ENCODE measurements at places on chromosomes 6 and 20.

DNA sequence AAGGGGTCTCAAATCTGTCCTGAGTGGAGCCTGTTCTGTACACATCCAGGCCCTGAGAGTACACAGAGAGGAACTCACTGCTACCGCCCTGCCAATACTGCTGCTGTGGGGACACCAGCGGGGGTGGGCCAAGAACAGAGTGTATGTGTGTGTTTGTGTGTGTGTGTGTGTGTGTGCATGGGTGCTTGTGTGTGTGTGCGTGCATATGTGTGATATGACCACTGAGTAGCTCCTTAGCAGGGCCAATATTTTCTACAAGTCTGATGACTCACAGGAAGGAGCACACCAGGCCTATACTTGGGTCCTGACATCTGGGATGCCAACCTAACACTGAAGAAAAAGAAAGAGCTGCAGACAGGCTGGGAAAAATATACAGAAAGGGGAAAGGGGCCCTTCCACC lies 1.4 kb downstream of the RAET1E start:
- DNase-seq = no peak

- DNase-seq = no peak
These were observed 207.0 kb downstream of the CDC5L start for GRCh38 chr6:44594481-44594880.

DNA sequence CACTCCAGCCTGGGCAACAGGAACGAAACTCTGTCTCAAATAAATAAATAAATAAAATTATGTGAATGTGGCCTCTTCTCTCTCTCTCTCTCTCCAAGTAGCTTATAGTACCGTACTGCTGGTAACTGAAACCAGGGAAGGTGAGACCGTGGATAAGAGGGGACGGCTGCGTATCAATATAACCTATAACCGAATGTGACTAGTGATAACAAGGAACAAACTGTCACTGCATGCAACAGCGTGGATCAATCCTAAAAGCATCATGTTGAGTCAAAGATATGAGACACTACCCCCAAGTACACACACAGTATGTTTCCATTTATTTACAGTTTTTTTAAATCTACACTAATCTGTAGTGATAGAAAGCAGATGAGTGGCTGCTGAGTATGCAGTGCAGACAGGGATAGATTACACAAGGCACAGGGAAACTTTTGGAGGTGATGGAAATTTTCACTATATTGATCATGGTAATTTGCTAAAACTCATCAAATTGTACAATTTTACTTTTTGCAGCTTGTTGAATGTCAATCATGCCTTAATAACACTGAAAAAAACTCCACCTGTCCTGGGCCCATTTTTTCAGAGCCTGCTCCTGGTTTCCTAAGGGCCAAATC lies 121.4 kb upstream of the ARMC2 start:
- DNase-seq = no peak

DNA sequence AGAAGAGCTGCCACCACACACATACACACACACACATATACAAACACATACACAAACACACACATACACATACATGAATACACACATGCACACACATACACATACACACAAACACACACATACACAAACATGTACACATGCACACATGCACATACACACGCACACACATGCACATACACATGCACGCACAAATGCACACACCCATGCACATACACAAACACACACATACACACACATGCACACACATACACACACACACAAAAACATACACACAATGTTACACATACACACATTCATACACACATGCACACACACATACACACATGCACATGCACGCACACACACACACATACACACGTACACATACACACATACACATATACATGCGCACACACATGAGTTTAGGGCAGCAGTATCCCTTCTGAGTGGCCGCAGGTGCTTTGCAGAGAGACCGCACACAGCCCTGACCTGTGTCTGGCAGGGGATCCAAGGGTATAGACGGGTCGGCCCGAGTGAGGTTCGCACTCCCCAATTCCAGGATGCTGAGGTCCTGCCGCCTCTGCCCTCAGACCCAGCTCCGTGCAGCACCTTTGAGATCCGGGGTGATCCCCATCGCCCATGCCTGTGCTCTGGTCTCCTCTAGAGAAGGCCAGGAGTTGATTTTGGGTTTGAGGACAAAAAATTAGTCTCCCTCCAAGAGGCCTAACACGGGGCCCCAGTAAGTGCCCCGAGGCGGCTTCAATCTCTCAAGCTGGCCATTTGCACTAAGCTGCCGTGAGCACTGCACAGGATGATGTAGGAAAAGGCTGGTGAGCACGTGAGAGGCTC lies 56.8 kb downstream of the TMEM242 start:
- DNase-seq = no peak

GRCh38 chr6:15132167-15132566 lies 113.7 kb upstream of the JARID2 start:
- DNase-seq = no peak

DNA sequence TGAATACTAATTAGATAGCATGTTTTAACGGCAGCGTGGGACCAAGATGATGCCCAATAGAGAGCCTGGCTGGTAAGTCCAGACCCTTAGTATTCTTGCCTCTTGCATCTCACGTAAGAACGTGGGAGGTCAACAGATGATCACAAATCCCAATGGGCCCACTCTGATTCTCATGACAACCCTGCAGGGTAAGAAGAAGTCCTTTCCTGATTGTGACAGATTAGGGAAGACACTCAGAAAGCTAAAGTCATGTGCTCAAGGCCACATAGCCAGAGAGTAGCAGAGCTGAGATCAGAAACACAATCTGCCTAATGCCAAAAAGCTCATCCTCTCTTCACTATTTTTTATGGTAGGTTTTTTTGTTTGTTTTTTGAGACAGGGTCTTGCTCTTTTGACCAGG lies 103.8 kb downstream of the RALGAPA2 start:
- DNase-seq = no peak

DNA sequence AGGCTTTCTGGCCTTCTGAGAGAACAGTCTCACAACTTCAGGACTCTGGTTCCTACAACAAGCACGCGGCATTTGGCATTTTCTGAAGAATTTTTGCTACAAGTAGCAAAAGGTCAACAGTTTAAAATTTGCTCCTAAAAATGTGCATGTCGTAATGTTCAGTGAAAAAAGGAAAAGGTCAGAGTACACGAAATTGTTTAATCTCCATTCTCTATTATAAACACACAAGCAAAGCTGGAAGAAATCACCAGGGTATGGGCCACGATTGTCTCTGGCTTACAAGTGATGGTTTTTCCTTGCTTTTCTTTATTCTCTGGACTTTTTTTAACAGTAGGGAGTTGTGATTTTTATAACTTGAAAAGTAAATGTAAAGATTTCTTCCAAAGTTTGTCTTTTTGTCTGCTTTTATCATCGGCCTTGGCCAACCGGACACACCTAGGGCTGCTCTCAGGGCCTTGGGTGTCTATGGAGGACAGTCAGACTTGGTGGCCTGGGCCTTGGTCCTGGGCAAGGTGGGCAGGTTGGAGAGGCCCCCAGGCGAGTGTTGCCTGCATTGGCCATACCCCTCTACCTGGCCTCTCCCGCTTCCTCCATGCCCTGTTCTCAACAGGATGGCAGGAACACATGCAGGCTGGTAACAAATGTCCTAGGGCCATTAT lies 32.4 kb downstream of the PLEKHG1 start:
- DNase-seq = no peak

DNA sequence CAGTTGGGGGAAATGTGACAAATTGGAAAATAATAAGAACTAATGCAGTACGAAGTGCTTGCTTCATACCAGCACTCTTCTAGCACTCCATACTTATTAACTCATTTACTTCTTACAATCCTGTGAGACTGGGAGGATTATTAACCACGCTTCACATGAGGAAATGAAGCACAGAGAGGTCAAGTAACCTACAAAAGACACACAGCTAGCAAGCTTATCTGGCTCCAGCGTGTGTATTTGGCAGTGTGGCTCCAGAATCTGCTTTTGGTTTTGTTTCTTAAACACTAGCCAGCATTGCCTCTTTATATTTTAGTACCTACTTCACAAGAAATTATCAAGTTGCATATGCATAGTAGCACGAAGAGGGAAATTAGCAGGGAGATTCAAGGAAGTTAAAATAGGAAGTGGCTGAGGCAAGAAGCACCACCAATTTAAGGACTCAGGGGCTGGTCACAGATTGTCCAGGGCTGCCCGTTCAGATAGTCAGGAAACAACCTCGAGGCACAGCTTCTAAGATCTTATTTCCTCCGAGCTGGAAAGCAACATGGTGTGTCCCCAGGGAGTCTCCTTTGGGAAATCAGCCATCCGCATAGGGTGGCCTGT lies 302.7 kb upstream of the PRDM1 start:
- DNase-seq = no peak

GRCh38 chr6:20541382-20541781 lies 7.1 kb downstream of the CDKAL1 start:
- DNase-seq = no peak

GRCh38 chr6:169851641-169852503 lies 100.5 kb downstream of the ERMARD start:
- no peak for DNase-seq

DNA sequence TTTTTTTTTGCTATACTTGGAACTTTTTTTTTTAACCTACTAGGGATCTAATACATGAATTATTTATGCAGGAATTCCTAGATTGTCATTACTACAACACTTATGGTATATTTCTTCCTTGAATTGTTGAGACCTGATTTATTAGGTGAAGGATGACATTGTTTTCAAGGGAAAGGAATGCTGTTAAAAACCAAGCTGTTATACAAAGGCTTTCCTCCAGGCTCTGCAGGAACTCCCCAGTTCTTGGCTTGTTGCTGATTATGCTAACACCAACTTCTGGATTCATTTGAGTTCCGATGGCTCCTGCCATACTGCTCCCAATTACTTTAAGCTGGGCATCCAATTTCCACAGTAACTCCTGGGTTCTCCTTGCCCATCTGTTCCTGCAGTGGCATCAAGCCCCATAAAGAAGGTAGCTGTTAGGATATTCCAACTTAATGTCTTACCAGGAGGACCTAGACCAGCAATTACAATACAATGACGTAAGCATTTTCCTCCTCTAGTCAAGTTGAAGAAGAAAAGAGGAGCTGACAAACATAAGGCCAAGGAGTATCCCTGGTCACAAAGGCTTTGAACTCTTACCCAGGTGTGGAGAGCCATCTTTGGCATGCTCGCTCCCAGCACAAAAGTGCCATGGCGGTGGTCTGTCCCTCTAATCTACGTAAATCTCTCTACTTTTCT lies 215.9 kb upstream of the AGPAT4 start:
- DNase-seq = no peak

- no peak for DNase-seq
These were observed 275.4 kb downstream of the PHF3 start for GRCh38 chr6:63910863-63911551.

GRCh38 chr6:151240791-151241642 lies 1.2 kb downstream of the AKAP12 start:
- DNase-seq = no peak

- no peak for DNase-seq
These were observed 3.1 kb downstream of the CD93 start for GRCh38 chr20:23082846-23083552.

DNA sequence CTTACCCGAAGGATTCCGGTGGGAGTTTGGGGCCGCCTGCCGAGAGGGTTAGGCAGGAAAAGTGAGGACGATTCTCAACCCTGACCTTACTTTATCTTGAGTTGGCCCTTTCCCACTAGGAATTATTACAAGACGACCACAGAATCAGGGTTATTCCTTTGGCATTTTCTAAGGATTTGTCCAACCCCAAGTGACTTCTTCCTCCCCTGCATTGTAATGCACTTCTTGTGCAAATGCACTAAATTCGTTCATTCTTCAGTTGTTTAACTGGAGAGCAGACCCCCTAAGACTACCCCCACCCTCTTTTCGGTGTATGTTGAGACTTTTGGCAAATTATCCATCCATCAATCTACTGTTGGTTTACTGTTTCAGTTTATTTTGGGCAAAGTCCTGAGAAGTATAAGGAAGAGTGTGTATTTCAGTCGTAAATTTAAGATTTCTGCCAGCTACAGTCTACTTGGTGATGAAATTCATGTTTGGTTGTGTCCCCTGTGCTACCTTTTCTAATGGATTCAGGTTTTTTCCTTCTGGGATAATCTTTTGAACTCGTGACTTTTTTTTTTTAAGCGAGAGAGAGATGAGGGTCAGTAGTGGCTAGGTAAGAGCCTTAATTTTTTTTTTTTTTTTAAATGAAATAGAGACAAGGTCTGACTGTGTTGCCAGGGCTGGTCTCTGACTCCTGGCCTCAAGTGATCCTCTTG lies 611 bp upstream of the TMEM217 start:
- no peak for DNase-seq

DNA sequence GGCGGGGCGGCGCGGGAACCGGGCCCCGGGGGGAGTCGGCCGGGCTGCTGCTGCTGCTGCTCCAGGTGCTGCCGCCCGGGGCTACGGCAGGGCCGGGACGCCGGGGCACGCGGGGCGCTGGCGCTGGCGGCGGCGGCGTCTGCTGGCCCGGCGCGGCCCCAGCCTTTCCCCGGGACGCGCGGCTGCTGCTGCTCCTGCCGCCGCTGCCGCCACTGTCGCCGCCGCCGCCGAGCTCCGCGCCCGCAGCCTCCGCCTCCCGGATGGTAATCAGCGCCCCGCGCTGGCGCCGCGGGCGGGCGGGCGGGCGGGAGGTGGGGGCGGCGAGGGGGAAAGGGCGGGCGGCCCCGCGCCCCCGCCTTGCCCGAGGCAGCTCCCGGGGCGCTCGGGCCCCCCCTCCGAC lies 306 bp downstream of the EBF4 start:
- DNase-seq = no peak

- no peak for DNase-seq
These were observed 14.9 kb downstream of the BTN1A1 start for GRCh38 chr6:26514984-26515383.

GRCh38 chr20:40294175-40294574 lies 394.9 kb downstream of the MAFB start:
- no peak for DNase-seq

- peak; percentile 43 for DNase-seq
These were observed 73.1 kb downstream of the HIVEP2 start for GRCh38 chr6:142871910-142872331.

DNA sequence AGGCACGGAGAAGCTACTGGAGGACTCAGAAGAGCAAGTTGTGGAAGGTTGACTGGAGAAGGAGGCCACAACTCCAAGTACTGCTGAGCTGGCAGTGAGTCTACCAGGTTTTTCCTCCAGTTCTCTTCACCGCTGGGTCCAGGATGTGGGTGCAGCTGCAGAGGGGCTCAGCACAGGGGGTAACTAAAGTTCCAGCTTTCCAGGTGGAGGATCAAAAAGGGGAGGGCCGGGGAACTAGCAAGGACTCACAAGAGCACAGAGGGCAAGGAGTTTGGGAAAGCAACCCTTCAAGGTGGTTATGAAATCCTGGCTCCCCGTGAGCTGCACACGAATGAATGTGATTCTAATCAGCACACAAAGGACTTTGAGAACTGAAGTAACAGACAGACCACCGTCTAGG lies 194.2 kb upstream of the GMDS start:
- no peak for DNase-seq

- DNase-seq = no peak
These were observed 5.4 kb downstream of the FBXO30 start for GRCh38 chr6:145809211-145809610.

- DNase-seq = no peak
These were observed 27.3 kb downstream of the FNDC1 start for GRCh38 chr6:159196430-159196975.

GRCh38 chr20:13265941-13266340 lies 44.9 kb downstream of the ISM1 start:
- no peak for DNase-seq

- DNase-seq = no peak
These were observed 33.2 kb downstream of the BANF2 start for GRCh38 chr20:17732907-17733521.

- DNase-seq = no peak
These were observed 3.9 kb downstream of the HMGA1 start for GRCh38 chr6:34240329-34241248.

GRCh38 chr20:536426-537010 lies 7.1 kb downstream of the CSNK2A1 start:
- no peak for DNase-seq

GRCh38 chr20:4853757-4854560 lies 132.2 kb downstream of the PRND start:
- no peak for DNase-seq

Measured in stimulated activated naive CD4-positive, alpha-beta T cell (primary cell).